Effector memory CD4-positive, alpha-beta T cell (primary cell): ENCODE measurements at places on chromosomes 4 and X.

DNA sequence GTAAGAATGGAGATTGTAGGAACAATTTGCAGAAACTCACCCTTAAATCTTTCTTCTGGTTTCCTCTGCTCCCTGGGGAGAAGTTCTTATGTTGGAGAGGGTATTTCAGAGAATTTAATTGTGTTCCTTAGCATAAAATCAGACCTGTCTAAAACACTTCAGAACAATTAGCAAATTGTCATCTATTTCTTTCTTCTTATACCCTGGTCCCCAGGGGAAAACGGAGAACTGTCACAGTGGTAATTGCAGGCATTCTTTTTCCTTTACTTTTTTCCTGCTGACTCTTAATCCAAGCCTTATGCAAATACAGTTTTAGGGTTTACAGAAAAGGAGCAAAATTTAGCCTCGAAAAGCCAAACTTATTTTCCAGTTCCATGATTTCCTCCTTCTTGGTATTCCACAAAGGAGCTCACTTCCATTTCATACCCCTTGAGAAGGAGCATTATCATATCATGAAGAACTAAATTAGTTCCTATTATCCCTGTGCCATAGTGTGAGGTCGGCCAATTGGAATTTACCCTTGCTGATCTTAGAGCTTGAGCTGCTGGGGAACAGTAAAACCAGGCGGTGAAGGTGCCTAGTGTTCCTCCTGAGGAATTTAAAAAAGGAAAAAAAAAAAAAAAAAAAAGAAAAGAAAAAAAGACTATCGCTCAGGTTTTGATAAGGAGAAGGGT, 173.8 kb downstream of the IL15 start:
- DNase-seq: no peak
- no peak overlapping the region for H3K27ac ChIP-seq
- no peak overlapping the region for H3K4me3 ChIP-seq
- H3K36me3 ChIP-seq: no peaks in the 10 kb centered on the region
- no peaks in the 10 kb centered on the region for H3K4me1 ChIP-seq

DNA sequence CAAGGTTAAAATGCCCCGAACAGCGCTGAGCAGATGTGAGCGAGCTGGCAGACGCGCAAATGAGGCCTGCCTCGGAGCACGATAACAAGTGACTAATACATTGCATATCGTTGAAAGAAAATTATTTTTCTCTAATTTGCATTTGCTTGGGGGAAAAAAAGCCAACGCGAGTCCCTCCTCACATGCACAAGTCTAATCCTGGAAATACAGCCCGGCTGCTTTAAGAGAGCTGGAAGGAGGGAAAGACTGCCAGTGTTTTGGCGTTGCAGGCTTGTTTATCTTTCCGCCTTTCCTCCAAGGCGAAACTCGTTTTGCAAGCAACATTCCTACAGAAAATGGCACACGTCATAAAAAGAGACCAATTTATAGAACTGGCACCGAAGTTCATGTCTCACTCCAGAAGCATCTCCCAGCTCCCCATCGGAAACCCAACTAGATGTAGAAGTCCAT, 12.6 kb downstream of the BCOR start:
- DNase-seq: no peak
- H3K4me1 ChIP-seq: peaks cover 21% of the 10 kb centered on the region
- no peaks in the 10 kb centered on the region for H3K27me3 ChIP-seq

DNA sequence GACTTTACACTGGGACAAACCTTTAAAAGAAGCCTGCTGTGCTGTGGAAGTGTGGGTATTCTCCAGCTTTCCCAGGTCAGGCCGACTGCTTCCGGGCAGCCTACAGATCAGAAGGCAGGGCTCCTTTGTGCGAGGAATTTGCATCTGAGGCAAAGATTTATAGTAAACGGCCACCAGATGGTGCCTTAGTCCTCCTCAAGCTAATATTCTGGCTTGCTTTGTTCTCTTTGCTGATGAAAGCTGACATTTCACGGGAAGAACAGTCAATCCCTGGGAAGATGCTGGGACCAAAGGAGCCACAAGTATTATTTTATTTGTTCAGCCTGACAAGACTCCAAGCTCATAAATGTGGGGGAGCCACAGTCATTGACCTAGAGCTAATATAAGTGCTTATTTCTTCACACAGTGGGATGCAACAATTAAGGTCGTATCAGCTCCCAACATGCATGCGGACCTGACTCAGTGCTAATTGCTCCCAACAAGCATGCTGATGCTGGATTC, 120.7 kb upstream of the TRIM2 start:
- no peak for DNase-seq
- H3K36me3 ChIP-seq: no peaks in the 10 kb centered on the region
- no peaks in the 10 kb centered on the region for H3K27me3 ChIP-seq
- no peak overlapping the region for H3K27ac ChIP-seq
- no peak overlapping the region for H3K4me3 ChIP-seq
- H3K4me1 ChIP-seq: peaks cover 17% of the 10 kb centered on the region

GRCh38 chrX:117539090-117539418, 577.6 kb downstream of the KLHL13 start:
- no peaks in the 10 kb centered on the region for H3K27me3 ChIP-seq
- H3K4me3 ChIP-seq: no peak overlapping the region
- H3K36me3 ChIP-seq: no peaks in the 10 kb centered on the region
- no peaks in the 10 kb centered on the region for H3K4me1 ChIP-seq

- H3K4me1 ChIP-seq: no peaks in the 10 kb centered on the region
- no peak for DNase-seq
- H3K27me3 ChIP-seq: no peaks in the 10 kb centered on the region
- H3K27ac ChIP-seq: no peak overlapping the region
Measured at GRCh38 chr4:166662266-166662843, 571.9 kb downstream of the SPOCK3 start.

GRCh38 chrX:115642311-115642710, 81.3 kb downstream of the PLS3 start:
- no peak for DNase-seq
- no peaks in the 10 kb centered on the region for H3K36me3 ChIP-seq
- H3K27ac ChIP-seq: no peak overlapping the region
- H3K27me3 ChIP-seq: no peaks in the 10 kb centered on the region
- no peak overlapping the region for H3K4me3 ChIP-seq
- no peaks in the 10 kb centered on the region for H3K4me1 ChIP-seq
